ENCODE measurements at places on chromosomes 16 and 17. TPM values are rescaled to one million over a fixed set of nuclear protein-coding genes. Genes with fewer than 3 reads are reported as not detected.

- no peak for DNase-seq
Observed at GRCh38 chr16:46787909-46788308, 39.8 kb upstream of the MYLK3 start.

Gene ZACN
- not detected for total RNA-seq

GRCh38 chr16:70577256-70577698 lies 53.7 kb downstream of the SF3B3 start:
- DNase-seq, result no peak

Gene KRT12
- total RNA-seq, result 14.0 TPM

DNA sequence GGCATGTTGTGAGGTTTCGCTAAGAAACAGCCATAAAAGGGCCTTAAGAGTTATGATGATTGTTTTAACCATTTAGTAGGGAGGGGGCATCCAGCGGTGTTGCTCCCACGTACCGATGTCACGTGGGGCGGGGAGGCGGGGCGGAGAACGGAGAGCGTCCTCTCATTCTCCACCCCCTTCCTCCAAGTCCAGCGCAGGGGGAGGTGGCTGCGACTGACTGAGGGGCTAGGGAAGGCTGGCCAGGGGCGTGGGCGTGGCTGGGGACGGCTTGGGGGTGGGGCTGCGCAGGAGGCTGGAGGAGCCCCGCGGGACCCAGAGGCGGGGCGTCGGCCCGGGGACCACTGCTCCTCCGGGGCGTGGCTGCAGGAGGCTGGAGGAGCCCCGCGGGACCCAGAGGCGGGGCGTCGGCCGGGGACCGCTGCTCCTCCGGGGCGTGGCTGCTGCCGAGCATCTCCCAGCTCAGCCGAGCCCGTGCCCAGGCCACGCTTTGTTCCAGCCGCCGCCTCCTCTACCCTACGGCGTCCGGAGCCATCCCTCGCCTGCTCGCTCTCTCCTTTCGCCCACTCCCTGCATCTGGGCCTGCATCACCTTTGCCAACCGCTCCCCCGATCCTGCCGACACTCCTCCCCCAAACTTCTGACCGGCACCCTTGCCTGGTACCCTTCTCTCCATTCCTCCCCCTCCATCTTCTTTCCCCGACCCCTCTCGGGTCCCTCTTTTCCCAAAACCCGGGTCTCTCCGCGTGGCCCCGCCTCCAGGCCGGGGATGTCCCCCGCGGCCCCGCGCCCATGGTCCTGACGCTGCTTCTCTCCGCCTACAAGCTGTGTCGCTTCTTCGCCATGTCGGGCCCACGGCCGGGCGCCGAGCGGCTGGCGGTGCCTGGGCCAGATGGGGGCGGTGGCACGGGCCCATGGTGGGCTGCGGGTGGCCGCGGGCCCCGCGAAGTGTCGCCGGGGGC lies at the start of gene SARM1:
Gene SARM1 (plus strand): TSS at position 450 of the 958 bp plus-strand sequence. CDS start 339 bp downstream, at position 789.
- DNase-seq, result peak; percentile 96

GRCh38 chr16:55479430-55480140 lies 587 bp downstream of the MMP2 start:
- peak; percentile 53 for DNase-seq

DNA sequence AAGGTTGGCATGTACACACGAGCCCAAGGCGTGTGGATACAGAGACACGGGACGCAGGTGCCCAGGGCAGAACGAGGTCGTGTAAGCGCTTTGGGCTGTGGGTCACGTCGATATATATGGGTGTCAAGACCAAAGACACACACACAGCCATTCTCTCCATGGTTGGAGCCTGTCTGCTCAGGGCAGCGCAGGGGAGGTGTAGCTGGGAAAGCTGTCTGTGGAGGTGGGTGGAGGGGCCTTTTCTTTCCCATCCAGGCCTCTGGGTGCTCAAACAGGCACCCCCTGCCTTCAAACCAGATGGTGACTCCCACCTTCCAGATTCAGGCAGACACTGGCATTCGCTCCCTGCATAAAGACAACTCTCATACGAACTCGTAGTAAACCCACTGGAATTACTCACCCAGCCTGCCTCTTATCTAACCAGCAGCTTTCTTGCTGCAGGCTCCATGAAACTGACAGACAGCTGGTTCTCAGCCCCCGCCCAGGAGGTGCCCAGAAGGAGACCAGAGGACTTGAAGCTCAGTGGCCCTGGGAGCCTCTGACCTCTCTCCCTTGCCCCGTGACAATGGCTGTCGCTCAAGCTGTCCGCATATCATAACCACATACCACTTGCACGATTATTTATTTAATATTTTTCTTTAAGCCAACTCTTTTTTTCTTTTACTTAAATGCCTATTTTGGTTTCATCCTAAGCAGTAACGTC lies 237.1 kb downstream of the KATNIP start:
- no peak for DNase-seq

- DNase-seq, result no peak
Observed at GRCh38 chr16:31213877-31214707, at the start of gene TRIM72. TRIM72 (plus strand) TSS chr16:31214119; CDS start chr16:31214739, 620 bp downstream.

GRCh38 chr16:30896261-30896888 lies at the start of gene CTF1:
CTF1 (plus strand) TSS chr16:30896614; CDS start chr16:30896644, 30 bp downstream.
- peak; percentile 56 for DNase-seq
